ENCODE measurements at places on chromosomes 16 and 17.

- no peak for DNase-seq
These were observed 45.1 kb downstream of the NOG start for GRCh38 chr17:56638591-56639051.

DNA sequence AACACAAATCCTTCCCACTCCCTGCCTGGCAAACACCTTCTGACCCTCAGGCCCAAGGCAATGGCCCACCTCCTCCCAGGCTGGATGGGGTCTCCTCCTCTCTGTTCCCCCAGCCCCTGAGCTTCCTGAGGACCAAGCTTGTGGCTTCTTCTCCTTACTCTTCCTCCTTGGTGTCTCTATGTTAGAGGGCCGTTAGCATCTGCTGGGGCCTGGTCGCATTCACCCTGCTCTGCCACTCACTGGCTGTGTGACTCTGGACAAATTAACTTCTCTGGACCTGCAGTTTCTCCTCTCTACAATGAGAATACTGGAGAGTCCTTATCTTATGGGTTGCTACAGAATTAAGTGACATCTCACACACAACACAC is 725 bp upstream of the MT2A start:
- DNase-seq, result no peak

DNA sequence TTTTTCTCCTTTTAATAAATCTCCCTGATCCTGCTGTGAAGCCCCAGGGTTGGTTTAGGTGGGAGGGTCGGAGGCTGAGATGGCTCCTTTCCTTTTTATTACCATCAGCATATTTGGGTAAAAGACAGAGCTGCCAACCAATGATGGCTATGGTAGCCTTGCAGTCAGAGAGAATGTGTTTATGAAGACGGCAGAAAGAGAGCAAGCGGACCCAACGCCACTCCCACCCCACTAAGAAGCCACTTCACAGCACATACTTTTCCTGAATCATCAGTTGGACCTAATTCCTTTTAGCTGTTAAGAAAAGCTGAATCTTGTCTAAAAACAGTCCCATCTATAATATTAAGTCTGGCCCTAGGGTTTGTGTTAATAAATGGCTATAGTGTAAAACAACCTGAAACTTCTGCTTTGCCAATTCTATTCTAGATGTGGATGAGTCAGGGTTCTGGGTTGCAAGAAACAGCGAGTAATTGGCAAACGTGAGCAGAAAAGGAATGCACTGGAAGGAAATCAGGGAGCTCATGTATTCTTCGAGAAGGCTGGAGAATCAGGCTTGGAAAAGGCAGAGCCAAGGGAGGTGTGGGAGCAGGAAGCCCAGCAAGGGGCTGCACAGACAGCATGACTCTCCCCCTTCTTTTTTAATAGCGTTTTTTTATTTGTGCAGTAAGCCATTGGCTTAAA is 34.0 kb upstream of the PRKCA start:
- DNase-seq, result no peak

- no peak for DNase-seq
These were observed 13.7 kb downstream of the N4BP1 start for GRCh38 chr16:48596326-48596725.

DNA sequence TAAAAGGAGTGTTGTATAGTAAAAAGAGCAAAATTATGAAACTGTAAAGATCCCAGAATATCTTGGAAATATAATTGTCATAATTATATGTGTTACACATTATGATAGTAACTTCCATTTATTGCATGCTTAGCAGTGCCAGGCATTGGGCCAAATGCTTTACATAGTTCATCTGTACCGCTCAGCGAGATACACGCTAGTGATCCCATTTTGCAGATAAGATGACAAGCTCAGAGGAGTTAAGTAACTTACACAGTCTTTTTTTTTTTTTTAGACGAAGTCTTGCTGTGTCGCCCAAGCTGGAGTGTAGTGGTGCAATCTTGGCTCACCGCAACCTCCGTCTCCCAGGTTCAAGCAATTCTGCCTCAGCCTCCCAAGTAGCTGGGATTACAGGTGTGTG is 6.8 kb upstream of the EZH1 start:
- DNase-seq, result no peak

- no peak for DNase-seq
These were observed 130.0 kb downstream of the XYLT1 start for GRCh38 chr16:17340804-17341203.

GRCh38 chr16:58272855-58273254 is 22.0 kb downstream of the PRSS54 start:
- no peak for DNase-seq

GRCh38 chr17:79027925-79028491 is 4.0 kb downstream of the C1QTNF1 start:
- DNase-seq, result peak; percentile 48

DNA sequence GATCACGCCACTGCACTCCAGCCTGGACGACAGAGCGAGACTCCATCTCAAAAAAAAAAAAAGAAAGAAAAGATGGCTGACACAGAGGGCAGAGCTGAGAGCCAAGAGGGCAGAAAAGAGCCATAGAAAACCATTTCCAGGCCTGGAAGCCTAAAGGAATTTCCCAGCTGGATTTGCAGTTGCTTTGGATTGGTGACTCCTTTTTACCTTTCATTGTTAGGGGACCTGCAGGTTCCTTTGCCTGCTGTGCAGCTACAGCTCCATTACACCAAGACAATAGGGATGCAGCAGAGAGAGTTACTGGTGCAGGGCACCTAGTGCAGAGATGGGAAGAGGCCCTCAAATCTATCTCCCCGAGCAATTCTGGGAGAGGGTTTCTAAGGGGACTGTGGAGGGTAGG is 18.4 kb downstream of the ZNF668 start:
- no peak for DNase-seq

DNA sequence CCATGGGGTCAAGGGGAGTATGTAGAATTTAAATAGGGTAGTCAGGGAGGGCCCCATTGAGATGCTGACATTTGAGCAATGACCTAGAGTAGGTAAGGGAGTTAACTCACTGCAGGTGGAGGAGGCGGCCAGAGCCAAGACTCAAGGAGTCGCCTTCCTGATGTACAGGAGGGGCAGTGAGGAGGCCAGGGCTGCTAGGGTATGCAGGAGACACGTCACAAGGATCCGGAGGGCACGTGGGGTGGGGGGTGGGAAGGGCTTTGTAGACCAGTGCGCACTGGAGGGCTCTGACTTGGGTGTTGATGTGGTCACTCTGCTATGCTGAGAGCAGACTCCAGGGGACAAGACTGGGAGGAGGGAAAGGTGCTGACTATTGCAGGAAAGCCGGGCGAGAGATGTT is 37.5 kb downstream of the SPECC1 start:
- no peak for DNase-seq

DNA sequence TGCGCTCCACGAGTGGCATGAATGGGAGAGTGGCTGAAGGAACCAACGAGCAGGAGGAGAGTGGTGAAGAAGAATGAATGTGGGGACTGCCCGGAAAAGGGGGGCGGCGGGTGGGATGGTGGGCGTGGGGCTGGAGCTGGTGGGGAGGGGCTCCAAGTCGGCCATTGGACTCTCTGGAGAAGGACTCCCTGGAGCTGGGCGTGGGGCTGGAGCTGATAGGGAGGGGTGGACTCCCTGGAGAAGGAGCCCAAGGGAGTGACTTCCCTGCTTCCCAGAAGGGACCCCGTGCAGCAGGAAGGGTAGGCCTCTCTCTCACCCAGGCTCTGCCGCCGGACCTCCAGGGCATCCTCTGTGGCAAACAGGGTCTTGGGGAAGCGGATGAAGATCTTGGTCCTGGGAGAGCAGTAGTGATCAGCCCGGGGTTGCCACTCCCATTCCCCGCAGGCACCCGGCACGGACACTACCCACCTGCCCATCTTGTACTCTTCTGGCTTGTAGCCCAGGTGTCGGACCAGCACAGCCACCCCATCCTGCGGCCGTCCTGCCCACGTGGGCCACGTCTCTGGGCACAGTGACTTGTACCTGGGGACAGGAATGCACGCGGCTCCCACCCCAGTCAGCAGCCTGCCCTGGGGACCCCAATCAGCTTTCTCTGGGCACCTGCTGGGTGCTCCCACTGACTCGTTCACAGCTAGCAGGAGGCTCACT is 14.9 kb upstream of the CRK start:
- DNase-seq, result no peak

DNA sequence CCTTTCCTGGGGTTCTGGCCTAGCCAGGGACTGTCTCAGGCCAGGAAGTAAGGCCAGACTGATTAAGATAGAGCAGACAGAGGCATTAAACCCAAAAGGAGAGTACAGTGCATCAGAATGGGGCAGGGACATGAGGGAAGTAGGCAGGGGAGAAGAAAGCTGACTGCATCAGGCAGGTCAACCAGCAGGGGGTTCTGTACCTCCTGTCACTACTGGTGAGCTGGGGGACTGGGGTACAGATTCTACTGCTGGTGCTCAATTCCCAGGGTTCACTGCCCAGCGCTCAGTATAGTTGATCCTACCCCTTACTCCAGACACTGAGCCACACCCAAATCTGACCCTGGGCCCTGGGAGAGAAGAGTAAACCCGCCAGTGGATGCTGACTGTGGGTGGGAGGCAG is 12.9 kb upstream of the MTMR4 start:
- no peak for DNase-seq

GRCh38 chr16:51416926-51417325 is 265.9 kb upstream of the SALL1 start:
- no peak for DNase-seq

DNA sequence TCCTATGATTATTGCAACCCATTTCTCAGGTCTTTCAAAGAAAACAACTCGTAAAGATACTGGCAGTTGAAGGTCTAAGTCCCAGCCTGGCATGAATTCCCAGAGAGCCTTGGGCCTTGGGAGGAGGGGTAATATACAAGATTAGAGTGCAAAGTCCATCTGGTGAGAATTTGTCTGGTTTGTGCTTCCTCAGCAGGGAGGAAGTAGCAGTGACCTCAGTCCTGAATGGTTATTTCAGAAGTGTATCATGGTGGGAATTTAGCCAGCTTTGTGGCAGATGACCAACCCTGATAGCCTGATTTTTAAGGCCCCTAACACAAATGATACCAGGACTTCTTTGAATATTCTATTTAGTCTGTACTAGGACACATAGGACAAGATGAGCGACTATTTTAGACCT is 151.2 kb upstream of the TBX2 start:
- no peak for DNase-seq

DNA sequence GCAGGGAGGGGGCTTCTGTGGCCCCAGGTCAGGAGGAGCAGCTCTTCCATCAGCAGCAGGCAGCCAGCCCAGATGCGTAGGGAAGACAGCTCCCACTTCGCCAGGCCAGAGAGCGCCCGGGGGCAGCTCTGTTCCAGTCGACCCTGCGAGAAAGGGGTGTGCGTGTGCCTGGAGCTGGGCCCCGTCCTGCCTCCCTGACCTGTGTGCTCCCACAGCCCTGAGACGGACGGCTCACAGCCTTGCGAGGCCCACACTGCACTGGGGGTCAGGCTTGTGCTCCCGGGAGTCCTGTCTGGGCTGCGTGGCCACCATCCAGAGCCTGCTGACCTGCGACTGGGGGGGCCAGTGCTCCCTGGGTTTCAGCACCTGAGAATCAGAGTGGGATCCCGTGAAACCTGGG is 469 bp upstream of the MSLN start:
- DNase-seq, result no peak

DNA sequence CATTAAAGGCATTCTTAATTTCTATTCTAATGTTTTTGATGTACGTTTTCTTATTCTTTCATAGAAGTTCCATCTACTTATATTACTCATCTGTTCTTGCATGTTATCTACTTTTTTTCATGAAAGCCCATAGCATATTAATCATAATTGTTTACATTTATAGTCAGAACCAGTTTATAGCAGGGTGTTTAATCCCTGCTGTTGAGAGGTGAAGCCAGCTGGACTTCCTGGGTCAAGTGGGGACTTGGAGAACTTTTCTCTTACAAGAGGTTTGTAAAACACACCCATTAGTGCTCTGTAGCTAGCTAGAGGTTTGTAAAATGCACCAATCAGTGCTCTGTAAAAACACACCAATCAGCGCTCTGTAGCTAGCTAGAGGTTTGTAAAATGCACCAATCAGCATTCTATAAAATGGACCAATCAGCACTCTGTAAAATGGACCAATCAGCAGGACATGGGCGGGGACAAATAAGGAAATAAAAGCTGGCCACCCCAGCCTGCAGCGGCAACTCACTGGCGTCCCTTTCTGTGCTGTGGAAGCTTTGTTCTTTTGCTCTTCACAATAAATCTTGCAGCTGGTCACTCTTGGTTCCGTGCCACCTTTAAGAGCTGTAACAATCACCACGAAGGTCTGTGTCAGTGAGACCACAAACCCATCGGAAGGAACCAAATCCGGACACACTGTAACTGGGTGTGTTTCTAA is 120.6 kb downstream of the TANC2 start:
- DNase-seq, result no peak

DNA sequence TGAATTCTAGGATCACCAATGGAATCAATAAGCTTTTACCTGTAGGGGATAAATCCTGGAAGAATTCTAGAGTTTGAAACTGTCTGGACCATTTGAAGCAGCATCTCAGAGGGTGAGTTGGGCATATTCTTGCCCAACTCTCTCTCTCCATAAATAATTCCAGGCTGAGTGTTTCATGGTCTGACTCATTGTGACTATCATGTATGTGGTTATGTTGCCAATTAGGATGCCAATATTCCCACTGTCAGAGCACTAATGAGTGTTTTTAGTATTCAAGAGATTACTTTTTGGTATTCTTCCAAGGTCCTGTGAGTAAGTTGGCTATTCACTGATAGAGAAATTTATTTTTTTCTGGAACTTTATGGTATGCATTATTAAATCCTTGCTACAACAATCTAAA is 456.9 kb downstream of the TOX3 start:
- DNase-seq, result no peak

DNA sequence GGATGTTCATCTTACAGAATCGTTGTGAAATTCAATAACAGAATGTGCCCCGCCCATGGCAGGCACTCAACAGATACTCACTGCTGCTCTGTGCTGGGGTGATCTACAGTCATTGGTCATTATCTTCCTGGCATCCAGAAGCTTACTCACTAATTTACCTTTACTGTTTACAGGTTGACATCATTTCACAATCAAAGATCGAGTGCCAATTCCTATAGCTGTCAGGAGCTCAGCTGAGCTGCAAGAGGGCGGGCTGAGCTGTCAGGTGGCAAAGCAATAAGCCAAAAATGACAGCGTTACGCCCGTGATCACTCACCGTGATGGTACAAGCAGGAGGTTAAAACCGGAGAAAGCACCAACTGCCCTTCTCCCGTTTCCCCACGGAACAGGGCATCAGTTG is 51.2 kb downstream of the LITAF start:
- DNase-seq, result no peak

- peak; percentile 45 for DNase-seq
These were observed 2.4 kb downstream of the OSGIN1 start for GRCh38 chr16:83955218-83956130.

- no peak for DNase-seq
These were observed 21.1 kb downstream of the CPSF4L start for GRCh38 chr17:73240561-73240960.

DNA sequence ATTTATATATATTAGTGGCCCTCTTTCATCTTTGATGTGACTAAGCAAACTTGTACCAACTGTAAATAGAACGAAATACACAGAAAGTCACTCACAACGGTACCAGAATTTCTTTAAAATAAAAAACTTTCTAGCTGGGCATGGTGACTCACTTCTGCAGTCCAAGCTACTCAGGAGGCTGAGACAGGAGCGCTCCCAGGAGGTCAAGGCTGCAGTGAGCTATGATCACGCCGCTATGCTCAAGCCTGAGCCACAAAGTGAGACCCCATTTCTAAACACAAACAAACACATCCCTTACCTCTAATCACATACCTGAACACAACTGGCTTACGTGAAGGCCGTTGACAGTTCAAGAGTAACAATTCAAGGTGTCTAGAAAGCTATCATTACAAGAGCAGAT is 29.7 kb downstream of the STAT5B start:
- no peak for DNase-seq

All from heart left ventricle (tissue), 16 donors.